Effector memory CD8-positive, alpha-beta T cell (primary cell): ENCODE measurements at places on chromosomes 1 and 21.

GRCh38 chr1:78136680-78137079 lies 90.9 kb downstream of the GIPC2 start:
- no peak for DNase-seq

GRCh38 chr1:245788269-245788668 lies 633.5 kb downstream of the KIF26B start:
- no peak for DNase-seq

GRCh38 chr1:77031106-77031662 lies 163.9 kb downstream of the ST6GALNAC5 start:
- DNase-seq = no peak

- no peak for DNase-seq
Observed at GRCh38 chr21:39055167-39055767, 128.0 kb downstream of the PSMG1 start.

GRCh38 chr1:90359994-90360393 lies 357.1 kb downstream of the BARHL2 start:
- DNase-seq = no peak

DNA sequence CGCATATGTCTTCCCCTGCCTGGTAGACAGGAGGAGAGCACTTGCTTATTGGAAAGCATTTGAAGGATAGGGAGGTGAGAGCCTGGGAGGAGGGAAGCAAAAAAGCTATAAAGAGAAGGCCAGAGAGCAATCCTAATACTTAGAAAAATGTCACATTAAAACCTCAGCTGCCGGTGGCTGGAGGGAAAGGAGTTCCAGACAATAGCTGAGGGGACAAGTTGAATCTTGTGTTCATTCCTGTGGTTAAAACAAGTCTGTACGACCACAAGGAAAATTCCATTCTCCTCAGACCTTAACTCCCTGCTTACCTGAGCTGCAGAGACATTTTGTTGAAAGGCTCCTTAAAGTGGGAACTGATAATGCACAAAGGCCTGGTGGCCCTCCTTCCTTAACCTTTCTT lies 218.8 kb upstream of the CAMK1G start:
- no peak for DNase-seq

DNA sequence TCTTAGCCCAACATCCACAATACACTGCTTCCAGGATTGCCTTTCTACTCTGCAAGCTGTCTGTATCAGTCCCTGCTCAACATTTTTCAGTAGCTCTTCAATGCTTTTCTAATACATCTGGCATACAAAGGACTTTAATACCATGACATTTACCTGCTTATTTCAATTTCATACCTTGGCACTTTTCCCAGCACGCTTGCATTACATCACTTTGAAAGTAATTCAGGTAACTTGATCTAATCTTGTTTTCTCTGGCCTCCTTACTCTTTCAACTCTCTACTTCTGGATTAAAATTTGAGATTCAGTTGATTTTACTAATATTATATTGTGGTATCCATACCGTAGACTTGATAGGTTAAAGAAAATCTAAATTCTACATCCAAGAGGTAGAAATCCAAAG lies 103.0 kb downstream of the PTGS2 start:
- DNase-seq = no peak

DNA sequence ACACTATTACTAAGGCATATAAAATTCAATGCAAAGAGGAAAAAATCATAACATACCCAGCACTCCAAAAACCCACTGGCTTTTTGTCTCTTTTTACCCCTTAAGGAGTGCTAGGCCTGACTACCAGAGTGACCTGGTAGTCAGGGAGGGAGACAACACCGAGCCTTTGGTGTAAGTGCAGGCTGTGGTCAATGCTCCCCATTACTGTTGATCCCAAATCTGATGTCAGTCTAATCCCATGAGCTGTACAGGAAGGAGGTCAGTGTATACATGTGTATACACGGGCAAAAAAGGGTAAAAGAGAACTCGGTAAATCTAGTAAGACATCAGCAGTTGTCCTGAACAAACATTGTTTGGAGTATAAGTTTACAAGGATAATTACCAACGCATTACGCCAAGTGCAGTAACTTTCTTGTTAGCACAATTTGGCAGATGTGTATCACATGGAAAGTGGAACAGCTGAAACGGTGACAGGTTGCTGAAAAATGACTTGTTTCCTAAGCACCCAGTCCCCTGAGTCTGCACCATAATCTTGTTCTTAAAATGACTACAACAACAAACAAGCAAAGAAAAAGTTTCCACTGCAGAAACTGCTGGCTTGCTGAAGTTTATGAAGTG lies 217.9 kb downstream of the KCNH1 start:
- DNase-seq = no peak

DNA sequence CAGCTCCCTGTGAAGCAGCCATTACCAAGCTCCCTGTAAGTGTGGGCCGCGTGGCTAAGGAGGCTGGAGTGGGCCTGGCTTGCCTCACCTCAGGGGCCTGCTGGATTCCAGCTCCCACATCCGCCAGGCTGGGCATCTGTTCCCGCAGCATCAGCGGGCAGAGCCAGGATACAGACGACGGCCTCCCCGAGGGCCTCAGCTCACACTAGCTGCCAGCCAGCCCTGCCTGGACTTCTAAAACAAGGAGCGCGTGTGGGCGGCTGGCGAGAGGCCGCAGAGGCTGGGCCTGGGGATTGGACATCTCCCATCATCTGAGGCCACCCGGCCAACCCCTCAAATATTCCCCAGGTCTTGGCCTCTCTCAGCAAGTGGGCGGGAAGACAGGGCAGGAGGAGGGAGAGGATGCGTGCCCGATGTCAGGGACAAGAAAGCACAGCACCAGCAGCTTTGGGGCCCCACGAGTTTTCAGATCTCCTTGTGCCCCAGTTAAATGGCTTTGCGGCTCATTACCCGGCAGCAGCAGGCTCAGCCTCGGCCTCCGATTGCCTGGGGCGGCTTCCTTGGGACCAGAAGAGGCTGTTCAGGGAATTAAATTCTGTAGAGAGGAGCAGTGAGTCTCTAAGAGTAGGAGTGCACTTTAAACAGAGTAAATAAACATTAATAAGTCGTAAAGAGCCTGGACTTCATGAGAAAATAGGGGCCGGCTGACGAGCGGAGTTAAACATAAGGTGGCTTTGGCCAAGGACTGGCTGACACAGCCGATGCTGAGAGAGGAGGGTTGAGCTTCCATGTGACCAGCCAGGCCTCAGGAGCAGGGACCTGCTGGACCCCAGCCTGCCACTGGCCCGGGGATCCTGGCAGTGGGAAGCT lies 208.9 kb upstream of the C1orf174 start:
- DNase-seq = no peak

GRCh38 chr21:26806801-26807295 lies 38.4 kb downstream of the ADAMTS1 start:
- DNase-seq = no peak

DNA sequence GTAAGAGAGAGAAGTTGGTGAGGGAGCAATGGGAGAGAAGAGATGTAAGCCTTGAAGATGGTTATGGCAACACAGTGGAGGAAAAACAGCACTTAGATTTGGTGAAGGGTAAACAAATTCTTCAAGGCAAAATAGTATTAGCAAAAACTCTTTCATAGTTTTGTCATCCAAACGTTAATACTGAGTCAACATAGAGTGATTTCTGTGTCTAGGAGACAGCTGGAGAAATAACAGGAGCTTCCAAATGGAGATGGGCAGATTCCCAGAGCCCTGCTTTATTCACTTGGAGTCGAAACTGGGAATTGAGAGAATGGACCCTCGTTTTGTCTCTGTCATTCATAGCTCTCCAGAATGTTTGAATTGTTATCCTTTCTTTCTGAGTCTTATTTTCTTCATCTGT lies 68.3 kb downstream of the PLA2G4A start:
- no peak for DNase-seq

DNA sequence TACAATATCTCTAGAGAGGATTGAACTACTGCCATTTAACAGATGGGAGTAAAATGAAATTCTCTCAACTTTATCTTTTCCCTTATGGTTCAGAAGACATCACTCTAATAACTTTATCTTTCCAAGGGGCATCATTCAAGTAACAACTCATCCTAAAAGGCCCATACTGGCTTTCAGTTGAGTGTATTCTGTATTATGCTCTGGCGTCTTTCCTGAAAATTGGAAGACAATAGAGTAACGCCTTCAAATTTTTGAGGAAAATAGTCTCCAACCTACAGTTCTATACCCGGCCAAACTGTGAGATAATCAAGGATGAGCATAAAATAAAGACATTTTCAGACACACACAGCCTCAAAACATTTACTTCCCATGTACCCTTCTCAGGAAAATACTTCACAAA lies 103.3 kb downstream of the RERE start:
- no peak for DNase-seq

GRCh38 chr1:214067853-214068703 lies 80.3 kb downstream of the PROX1 start:
- DNase-seq = no peak

DNA sequence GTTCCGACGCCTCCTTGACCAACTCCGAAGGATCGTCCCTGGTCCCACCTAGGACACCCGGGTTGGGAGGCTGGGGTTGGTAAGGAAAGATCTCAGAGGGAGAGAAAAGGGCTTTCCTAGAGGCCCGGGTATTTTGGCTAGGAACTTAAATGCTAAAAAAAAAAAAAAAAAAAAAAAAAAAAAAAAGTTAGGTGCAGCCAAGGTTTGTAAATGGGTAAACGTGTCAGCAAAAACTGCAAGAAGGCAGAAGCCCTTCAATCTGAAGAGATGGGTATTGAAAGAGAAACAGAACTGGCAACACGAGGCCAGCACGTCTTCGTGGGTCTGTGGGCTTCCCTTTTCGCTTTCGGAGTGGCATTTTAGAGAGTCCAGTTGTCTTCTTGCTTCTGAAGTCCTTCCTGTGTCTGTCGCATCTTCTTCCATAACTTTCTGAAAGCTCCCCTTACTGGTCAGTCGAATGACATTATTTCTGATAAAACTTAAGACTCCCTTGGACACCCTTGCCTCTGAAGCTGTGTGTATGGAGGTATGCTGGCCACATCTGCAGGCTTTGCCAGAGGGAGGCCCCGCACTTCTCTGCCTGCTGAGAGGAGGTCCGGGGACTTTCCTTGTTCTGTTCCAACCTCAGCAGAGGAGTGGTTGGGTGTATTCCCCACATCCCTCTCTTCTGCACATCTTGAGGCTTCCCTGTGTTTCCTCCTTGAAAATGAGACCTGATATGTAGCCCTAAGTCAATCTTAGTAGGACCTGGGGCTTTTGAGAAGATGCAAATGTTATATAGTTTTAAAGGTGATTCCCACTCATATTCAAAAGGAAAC lies 745 bp downstream of the RCSD1 start:
- DNase-seq = no peak

DNA sequence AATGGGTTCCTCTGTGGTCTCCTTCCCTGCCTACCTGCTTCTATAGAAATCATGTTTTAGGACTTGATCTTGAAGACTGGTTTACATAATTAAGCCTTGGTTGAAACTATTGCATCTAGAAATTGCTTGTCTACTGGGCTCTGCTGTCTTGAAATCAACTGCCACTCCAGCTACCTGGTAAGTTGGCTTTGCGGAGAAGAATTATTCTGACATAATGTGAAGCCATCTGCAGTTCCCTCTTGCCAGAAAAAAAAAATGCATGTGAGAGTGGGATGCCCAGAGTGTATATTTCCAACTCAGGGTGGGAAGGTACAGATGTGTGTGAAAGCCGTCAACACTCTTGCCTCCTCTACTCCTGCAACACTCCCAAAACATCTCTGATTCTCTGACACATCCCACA lies 27.2 kb downstream of the C8B start:
- DNase-seq = no peak

GRCh38 chr1:47964636-47965035 lies 32.5 kb downstream of the TRABD2B start:
- DNase-seq = no peak

DNA sequence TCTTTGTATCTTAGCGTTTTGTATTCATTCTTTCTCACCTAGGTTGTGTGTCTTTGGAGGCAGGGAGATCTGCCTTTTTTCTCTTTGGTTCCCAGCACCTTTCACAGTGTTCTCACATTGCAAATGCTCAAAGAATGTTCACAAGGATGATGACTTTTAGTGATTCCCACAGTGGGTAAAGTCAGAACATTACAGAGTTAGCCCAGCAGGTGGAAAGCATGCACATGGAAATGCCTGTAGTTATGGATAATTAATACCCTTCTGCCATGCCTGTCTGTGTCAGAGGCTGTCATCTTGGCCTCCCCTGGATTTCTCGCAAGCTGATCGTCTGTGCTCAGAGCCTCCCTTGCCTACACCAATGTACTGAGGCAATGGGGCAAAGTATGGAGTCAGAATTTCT lies 458.9 kb downstream of the LMO4 start:
- no peak for DNase-seq

- DNase-seq = no peak
Observed at GRCh38 chr1:51679435-51679834, 62.5 kb downstream of the OSBPL9 start.

DNA sequence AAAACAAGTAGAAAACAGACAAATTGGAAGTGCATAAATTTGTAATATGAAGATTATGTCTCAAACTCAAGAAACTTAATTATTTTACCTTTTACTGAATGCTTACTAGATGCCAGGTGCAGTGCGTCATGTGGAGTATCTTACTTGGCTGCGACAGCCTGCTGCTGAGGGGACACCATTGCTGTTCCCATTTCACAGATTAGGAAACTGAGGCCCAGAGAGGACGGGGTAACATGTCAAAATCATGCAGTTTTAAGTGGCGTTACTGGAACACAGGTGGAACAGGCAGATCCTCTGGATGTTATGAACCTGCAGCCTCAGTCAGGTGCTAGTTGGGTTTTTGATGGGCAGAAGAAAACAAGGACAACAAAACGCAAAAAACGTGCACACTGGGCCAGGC lies 7.3 kb upstream of the DHRS3 start:
- no peak for DNase-seq

GRCh38 chr1:54070171-54070837 lies 16.9 kb downstream of the TCEANC2 start:
- DNase-seq = no peak

DNA sequence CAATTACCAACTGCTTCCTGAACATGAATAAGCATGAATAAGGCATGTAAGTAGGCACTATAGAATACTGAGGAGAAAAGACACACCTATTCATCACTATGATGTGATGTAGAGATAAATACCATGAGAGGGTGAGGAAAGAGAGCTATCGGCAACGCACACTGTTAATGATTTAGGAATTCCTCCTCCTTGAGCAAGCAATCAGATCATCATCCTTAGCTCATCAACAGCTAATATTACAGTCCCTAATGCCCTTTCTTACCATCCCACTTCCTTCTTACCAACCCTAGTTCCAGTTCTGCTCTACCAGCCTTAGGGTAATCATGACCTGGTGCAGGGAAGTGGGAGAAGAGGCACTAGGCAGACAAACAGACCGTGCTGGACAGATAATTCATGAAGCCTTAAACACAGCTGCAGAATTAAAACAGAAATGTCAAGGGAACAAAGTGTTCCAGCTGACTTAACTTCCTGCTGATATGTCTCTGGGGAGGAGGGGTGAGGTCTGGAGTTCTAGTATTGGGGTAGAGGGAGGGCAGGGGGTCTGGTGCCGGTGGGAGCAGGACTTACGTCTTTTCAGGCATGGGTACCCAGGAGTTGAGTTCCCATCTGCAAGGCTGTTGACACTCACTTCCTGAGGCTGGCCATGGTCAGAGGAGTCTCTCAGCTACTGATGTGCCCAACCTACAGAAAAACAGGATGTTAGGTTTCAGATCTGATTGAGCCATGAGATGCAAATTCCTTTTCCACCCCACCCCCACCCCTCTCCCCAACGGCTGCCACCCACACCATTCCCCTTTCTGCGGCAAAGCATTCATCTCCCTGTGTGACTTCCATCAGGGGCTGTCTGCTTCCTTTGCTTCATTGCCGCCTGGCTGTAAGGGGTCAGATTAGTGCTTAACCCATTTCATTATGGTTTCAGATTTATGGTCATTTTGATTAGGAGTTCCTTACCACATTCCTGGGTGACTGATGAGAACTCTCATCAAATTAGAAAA lies 12.6 kb upstream of the RCSD1 start:
- DNase-seq = no peak

- DNase-seq = no peak
Observed at GRCh38 chr1:172176206-172176605, 244.3 kb upstream of the C1orf105 start.

- DNase-seq = no peak
Observed at GRCh38 chr1:160436966-160437365, 36.6 kb downstream of the VANGL2 start.
